8988T (cell line): ENCODE measurements at places on chromosomes 7 and 10.

GRCh38 chr10:127028556-127028955, 123.3 kb downstream of the DOCK1 start:
- DNase-seq: no peak

- DNase-seq: no peak
Observed at GRCh38 chr7:48084727-48085432, 4.2 kb upstream of the UPP1 start.

DNA sequence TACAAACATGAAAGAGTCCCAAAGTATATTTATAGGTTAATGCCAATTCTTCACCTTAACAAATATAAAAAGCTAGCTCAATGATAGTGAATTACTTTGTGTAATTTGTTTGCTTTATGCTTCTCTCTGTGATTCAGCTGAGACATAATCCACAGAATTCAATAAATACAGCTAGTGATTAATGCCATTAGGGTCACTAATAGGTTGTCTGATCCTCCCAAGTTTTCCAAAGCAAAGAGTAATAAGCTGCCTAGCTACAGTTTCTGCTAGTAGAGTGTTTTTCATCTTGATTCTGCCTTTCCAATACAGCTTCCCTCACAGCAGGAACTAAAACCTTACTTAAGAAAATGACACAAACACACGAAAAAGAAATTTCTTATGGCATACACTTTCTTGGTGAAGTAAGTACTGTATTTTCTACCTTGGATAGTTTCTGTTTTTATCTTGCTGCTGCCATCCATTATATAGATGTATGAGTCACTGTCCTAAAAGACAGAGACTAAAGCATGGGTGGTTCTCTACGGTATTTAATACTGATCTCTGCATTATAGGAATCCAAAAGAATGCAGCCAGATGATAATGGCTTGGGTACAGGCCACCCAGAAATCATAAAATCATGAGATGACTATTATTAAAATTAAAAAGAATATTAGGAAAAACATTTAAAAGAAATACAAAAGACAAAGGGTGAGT, 170.0 kb downstream of the TPK1 start:
- no peak for DNase-seq

GRCh38 chr10:119917777-119918176, 25.2 kb downstream of the SEC23IP start:
- DNase-seq: no peak

DNA sequence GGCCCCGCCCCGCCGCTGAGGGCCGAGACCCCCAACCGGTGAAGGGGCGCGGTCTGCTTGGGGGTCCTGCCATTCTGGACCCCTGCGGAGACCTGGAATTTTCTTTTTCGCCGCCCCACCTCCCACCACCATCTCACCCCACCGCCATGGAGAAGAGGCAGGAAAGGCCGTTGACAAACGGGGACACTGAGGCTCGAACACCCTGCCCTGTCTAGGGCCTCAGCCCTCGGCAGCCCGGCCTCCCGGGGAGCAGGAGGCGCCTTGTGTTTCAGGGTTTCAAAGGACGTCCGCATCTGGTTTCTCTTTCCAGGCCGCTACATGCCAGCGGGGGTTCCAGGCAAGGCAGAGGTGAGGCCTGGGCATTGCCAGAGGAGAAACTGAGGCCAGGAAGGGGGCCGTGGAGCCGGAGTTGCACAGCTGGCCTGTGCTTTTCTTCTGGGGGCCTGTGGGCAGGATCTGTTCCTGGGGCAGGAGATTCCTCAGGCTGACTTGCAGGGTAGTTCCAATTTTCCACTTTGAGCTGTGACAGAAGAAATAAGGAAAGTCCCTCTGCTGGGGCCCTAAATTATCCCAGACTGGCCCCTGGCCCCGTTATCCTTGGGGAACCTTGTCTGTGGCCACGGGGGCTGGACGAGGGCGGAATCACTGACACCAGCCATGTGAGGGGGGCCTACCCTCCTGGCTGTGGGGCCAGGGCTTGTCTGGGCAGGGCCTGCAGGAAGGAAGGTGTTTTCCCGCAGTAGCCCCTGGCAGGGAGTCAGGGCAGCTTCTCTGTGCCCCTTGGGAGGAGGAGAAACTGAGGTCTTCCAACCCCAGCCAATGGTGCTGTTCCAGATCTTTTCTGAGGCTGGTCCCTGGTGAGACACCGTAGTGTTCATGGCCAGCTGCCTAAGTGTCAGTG, 900 bp upstream of the MICALL2 start:
- DNase-seq: no peak

DNA sequence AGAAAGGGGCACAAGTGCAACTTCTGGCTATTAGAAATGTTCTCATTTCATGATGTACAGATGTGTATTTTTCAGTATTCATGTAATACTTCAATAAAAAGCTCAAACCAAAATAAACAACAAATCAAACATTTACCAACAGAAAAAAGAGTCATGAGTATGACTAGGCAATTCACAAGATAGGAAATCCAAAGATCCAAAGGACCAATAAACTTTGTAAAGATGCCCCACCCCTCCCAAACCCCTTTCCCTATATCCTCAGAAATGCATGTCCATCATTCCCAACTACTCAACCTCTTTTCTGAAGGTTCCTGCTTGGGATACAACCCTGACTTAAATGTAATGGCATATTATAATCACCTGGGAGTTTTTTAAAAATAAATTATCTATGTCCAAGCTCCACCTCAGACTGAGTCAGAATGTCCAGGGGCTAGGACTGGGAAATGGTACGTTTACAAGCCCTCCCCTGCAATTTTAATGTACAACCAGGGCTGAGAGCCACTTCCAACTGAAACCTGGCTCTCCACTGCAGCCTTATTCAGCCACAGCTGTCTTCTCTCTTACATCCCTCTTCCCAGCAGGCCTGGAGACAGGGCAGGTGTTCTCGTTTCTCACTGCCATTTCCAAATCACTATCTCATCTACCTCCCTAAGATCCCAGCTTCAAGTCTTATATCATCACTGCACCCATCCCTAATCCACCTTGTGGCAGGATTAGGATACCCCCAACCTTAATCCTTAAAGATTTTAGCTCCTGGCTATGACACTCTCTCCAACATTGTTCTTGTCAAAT, 36.5 kb downstream of the COA1 start:
- no peak for DNase-seq

GRCh38 chr7:158887594-158887993, 31.2 kb downstream of the DYNC2I1 start:
- DNase-seq: no peak

GRCh38 chr7:7201578-7202374, 19.4 kb downstream of the C1GALT1 start:
- no peak for DNase-seq

DNA sequence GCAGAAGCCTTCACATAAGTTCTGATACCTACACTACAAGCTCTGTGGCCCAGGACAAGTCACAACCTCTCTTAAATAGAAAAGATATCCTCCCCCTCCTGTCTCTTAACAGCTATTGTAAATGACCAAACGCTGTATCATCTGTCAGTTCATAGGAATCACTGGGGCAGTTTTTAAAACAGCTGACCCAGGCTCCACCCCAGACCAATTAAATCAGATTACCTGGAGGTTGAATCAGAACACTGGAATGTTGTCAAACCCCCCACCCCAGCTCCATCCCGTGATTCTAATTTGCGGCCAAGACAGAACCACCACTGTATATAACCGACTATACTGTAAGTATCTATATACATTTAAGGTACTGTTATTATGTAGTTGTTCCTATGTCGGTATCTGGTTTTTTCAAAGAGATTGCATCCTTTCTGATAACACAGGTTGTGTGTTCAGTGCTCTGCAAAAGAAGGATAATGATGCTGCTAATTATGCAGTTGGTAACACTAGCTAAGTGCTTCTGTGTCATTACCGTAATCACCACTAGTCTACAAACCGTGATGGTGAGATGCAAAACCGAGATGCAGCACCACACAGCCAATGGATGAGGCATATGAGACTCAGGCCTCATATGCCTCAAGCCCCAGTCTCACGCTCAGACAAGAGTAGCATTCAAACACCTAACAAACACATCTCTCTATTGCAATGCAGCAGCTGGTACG, 47.4 kb downstream of the TNS3 start:
- DNase-seq: no peak

DNA sequence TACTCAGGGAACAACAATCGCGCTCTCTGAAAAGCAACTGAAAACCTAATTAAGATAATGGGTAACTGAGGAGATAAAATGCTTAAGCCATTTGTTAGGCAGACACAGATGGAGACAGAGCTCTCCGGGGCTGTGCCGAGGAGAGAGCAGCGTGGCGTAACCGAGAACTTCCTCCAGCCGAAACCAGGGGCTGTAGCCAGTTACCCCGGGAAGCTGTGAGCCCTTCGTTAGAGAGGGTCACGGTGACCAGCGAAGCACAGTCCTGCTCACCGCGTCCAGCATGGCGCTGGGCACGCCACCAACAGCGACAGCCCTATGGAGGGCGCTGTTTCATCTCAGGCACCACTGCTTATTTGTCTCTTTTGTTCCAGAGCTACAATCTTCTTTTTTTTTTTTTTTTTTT, 16.1 kb downstream of the PAPOLB start:
- DNase-seq: no peak

DNA sequence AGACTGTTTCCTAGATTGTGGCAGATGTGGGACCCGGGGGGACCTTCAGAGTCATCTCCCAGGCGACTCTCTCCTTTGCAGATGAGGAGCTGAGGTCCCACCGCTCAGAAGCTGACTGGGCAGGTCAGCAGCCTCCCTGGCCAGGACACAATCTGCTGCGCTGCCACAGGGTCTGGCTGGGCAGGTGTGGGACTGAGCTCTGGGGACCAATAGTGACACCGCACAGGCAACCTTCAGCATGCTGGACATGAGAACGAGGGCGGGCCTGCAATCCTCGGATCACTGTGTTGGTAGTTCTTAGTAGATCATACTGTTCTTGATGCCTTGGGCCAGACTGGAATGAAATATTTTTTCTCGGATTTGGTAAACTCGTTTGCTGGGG, 20.5 kb upstream of the CRYGN start:
- DNase-seq: no peak

- no peak for DNase-seq
Observed at GRCh38 chr10:28669227-28670173, 7.8 kb upstream of the BAMBI start.

- no peak for DNase-seq
Observed at GRCh38 chr10:89129911-89130310, 77.2 kb downstream of the CH25H start.

DNA sequence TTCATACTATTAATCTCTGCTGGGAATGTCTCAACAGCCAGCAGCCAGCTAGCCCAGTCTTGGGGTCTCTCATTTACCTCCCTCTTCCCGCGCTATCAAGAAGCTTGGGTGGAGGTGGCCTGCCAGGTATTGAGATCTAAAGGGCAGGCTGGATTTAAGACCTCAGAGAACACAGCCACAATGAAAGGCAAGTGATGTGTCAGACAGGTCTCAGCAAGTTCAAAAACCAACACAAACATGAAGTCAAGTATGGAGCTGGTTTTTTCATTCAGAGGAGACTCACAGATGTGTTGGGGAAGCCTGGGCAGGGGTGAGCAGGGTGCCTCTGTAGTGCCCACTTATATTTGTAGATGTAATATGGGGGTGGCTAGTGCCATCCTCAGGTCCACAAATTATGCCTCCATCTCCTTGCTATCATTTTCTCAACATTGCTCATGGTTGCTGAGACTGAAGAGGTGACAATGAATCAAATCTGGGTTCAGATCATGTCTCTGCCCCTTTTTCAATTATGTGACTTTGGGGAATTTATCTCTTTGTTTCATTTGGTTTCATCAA, 27.7 kb upstream of the CROT start:
- DNase-seq: no peak

DNA sequence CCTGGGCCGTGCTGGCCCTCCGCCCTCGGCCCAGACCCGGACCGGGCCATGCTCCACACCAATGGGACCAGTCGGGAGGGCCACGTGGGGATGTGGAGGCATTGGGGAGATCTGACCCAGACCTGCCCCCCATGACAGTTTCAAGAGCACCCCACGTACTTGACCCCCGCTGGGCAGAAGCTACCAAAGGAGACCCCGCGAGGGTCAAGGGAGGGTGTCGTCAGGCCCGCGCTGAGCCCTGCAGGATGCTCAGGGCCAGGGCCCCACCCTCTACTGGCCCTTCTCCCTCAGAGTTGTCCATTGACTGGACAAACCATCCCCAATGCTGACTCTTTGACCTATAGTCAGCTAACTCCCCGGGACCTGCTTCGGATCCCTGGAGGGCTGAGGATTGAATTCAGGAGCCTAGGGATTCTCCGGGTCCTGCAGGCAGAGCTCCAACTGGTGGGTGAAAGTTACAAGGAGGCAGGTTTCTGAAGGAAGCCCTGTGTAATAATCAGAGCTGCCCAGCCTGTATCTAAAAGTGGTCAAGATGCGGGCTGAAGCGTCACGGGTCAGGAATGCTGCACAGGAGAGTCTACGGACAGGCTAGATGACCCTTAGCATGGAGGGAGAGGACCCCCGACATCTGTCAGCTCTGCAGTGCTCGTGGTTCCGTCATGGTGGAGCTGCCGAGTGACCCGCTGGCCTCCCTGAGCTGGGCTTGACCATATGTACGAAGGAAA, 498 bp upstream of the CALHM2 start:
- DNase-seq: no peak

- DNase-seq: no peak
Observed at GRCh38 chr10:71878327-71879034, 27.4 kb upstream of the PSAP start.

- DNase-seq: no peak
Observed at GRCh38 chr10:19054289-19054835, 5.8 kb downstream of the MALRD1 start.

GRCh38 chr7:27142580-27143022, 880 bp downstream of the HOXA5 start:
- DNase-seq: no peak

- DNase-seq: no peak
Observed at GRCh38 chr10:70523057-70523456, 44.5 kb downstream of the PALD1 start.

GRCh38 chr10:107889105-107889504, 724.6 kb upstream of the SORCS1 start:
- no peak for DNase-seq

- no peak for DNase-seq
Observed at GRCh38 chr10:128068398-128069285, 57.6 kb downstream of the MKI67 start.

DNA sequence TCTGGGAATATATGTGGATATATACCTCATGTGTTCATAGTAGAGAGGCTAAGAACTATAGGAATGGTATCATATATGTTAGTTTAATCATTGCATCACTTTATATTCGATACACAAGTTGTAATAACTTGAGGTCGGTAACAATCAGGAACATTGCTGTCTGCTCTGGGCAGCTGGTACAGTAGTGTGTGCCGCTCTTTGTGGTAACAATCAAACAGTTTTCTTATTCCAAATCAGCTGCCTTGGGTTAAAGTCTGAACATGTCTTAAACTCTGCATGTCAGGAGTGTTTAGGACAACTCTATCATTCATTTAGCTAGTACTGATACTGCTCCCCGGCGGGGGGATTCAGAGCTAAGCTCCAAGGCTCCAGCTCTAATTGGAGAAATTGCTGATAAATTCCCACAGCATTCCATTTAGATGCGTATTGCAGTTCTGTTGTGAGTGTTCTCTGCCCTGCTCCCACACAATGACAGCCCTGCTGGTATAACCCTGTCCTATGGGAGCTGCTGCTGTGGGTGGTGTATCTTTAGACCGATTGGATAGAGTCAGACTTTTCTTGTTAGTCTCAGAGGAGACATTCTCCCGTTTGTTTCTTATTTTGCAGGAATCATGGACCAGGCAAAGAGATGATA, 707.5 kb upstream of the FZD8 start:
- no peak for DNase-seq
